ENCODE measurements at places on chromosomes 4 and X.

DNA sequence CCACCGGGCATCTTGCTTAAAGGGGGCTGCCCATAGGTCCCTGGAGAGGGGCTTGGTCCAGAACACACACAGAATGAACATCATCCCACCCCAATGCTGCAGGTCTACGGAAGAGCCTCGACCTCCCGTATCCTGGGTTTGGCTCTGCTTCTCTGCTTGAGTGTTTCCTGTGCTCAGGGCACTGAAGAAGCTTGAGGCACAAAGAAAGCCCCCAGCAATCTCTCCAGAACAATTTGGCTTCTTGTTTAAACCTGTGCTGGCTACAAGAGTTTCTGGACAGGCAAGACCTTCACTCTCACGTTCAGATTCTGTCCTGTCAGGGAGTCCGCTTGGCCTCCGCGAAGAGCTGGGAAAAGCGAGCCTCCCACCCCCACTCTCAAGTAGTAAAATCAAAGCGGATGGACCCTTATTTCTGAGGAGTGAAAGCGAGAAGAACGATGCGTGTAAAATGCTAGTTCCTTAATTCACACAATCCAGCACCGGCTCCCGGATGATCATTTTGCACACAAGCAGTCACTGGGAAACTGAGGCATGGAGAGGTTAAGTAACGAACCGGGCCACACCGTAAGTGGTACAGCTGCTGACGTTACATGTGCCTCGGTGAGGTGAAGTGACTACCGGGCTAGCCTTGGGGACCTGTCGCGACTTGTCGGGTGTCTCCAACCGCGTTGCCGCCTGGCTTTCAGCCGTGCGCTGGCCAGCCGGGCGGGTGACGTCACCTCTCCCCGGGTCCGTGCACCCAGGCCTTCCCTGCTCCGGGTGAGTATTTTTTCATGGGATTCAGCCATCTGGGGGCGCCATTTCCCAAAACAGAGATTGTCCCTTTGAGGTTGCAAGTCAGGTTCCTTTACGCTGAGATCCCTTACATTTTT, 3.1 kb upstream of the SFRP2 start:
- DNase-seq = no peak

DNA sequence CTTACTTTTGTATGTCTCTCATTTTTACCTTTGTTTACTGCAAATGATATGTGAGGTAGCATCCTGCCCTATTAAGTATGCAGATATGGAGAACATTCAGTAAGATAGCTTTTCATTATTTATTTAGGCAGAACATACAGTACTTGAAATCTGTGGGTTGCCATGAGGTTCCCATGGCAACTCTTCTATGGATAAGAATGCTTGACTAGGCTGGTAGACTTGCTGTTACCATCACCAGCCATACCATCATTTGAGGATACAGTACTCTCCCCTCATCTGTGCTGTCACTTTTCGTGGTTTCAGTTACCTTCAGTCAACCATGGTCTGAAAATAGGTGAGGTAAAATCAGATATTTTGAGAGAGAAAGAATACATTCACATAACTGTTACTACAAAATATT, 56.7 kb downstream of the NAF1 start:
- no peak for DNase-seq

- DNase-seq = no peak
Measured at GRCh38 chr4:1075225-1075624, 38.1 kb downstream of the RNF212 start.

DNA sequence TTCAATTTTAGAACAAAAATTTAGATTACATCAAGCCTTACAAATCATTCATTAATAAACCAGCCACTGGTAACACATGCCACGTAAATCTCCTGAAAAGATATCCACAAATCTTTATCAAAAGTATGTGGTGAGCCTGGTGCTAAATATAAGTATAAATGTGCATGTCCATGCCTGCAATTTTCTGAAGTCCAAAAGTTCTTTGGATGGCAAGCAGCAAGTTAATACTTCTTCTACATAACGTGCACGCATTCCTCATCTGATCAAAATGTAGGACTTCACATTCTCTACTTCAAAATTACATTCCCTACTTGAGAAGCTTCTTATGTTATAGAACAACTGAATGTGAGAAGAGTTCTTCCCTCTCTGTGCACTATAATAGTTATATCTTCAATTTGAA, 49.8 kb downstream of the HHIP start:
- DNase-seq = no peak

- no peak for DNase-seq
Measured at GRCh38 chr4:173433447-173433846, 34.5 kb upstream of the SCRG1 start.

DNA sequence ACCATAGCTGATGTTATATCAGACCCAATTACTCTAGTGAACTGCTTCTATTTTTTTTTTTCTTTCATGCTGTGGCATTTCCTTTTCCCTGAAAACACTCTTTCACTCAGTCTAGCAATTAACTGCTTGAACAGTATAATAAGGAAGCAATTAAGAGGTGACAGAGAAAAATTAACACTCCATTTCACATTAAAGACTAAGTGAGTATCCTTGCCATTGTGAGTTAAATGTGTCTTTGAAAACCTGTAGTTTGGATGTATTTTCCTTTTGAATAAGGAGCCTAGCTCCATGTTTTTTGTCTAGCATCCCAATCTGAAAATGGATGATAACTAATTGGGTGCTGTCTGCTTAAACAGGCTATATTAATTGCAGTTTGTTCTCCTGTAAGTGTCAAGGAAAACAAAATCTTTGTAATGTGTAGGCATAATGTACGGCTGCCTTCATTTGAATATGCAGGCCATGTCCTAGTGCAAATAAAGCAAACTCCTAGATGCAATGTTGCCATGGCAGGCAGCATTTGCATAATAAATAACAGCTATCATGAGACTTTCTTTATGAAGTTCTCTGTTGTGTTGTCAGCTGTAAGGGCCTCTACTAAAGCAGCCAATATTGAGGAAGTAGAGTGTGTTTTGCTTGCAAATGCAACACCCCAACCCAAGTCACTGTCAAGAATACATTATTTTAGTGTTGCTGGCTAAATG, 416.7 kb downstream of the ZIC3 start:
- no peak for DNase-seq

DNA sequence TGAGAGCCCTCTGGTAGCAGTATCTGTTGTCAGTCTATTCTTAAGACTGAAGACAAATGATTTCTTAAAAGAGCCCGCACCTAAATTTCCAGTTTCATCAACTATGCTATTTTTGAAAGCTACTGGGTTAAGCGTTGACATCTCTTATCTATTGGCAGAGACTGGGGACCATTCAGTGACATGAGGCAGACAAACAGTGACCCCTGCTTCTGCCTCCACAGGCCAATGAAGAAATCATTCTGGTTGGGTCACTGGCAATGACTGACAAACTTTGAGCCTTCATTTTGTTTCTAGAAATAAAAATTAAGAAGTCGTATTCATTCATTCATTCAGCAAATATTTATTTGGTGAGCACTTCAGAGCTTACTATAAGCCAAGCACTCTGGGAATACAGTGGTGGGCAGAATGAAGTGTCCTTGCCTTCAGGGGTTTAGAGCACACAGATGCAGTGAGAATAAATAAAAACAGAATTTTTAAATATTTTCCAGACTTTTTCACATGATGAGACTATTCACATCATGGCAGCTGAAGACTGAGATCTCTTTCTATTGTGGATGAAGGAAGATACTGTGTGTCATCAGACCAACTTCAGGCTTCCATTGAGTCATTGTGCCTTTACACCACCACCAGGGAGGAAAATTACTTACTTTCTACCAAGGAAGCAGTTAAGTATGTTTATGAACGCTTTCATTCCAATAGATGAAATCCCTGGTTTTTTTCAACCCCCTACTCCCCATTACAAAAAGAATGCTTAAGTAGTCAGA, 36.0 kb downstream of the SORBS2 start:
- DNase-seq = no peak

- peak; percentile 61 for DNase-seq
Measured at GRCh38 chrX:1086444-1087409, 125.7 kb downstream of the CRLF2 start.

DNA sequence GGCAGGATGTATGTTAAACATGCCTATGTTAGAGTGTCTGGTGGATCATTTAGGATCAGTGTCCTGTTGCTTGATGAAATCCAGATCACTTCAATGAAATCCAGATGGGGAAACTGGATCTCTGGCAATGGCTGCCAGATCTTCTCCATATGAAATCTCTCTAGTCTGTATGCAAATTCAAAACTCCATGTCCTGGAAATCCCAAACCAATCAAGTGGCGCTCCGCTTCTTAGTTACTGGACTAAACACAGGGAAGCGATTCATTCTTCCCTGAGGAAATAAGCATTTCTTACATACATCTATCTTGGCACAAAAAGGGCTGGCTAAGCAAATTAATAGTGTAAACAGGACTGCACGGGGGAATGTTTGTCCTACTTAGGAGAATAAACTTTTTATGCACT, 94.9 kb downstream of the HDAC8 start:
- DNase-seq = no peak

- DNase-seq = no peak
Measured at GRCh38 chr4:16550531-16550930, 324.3 kb upstream of the TAPT1 start.

- DNase-seq = peak; percentile 62
Measured at GRCh38 chr4:183098019-183098722, 886 bp upstream of the WWC2 start.

- DNase-seq = no peak
Measured at GRCh38 chr4:19259920-19260319, 991.8 kb upstream of the SLIT2 start.

GRCh38 chr4:48329976-48330375, 11.4 kb upstream of the SLAIN2 start:
- no peak for DNase-seq

DNA sequence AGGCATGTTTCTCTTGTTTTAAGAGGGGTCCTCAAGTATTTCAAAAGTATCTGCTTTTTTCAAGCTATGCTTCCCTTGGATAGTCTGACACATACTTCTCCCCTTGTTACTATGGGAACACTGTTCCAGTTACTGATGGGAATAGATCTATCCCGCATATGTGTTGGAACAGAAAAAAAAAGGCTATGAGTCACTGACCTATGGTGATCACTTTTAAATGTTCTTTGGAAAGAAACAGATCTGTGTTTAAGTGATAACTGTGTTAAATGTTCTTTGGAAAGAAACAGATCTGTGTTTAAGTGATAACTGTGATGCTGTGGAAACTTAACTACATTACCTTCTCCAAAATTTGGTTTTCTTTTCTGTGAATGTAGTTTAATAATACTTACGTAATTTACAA, 303.2 kb downstream of the TEX13C start:
- no peak for DNase-seq

DNA sequence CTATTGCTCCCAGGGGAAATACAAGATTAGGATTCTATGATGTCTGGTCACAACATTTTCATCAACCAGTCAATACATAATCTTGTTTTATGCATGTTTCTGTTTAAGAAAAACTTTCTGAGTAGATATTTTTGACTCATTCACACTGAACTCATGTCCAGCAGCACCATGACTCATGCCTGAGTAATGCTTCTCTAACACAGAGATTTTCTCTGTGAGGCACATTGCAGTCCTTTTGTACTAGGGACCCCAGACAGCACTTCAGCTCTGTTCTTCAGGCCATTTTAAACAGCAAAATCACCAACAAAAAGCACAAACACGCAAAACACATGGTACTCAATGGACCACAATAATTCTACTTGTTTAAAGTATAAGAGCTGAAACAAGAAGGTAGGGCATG, 83.6 kb downstream of the MXRA5 start:
- peak; percentile 69 for DNase-seq

GRCh38 chrX:151929126-151929525, 16.4 kb downstream of the MAGEA4 start:
- peak; percentile 2 for DNase-seq

DNA sequence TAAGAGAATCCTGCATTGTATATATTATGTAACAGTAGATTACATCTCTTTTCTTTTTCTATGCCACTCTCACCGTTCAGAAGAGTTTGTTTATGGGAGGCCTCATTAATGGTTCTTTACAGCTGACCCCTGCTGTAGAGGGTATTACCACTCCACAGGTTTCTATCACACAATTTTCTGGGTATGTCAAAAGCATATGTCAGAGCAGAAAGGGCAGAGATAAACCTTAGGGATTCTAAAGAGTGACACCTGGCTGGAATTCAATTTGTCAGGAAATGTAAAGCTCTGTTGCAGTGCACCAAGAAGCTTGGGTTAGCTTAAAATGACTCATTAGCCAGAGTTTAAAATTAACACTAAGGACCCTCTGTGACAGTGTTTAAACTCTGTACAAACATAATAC, 658.7 kb downstream of the PCDH18 start:
- no peak for DNase-seq

- no peak for DNase-seq
Measured at GRCh38 chr4:79425586-79425985, 17.6 kb upstream of the GK2 start.

GRCh38 chrX:101408532-101408841, 465 bp downstream of the HNRNPH2 start:
- DNase-seq = no peak

DNA sequence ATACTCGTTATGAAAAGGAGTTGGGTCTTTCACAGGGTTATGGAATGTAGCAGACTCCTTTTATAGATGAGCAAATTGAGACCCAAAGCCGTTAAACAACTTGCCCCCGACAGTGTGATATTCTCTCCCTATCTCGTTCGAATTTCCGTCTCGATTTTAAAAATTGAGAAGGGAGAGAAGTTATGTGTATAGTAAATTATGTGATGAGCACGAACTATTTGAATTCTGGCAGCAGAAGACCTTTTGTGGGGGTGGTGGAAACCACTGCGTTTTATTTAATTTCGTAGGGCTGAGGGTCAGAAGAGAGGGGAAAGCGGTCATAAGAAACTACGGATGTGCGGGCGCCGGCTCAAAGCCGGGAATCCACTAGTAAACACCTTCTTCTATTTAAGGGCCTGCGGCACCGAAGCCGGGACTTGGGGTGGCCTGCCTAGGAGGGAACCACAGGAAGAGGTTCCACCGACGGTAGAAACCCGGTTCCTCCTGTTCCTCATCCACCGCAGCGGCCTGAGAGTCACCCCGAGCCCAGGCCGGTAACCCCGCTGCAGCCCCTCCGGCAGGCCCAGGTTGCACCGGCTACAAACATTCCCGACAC, 1.5 kb upstream of the DDX3X start:
- DNase-seq = peak; percentile 24

- no peak for DNase-seq
Measured at GRCh38 chr4:155523358-155523757, 143.3 kb upstream of the GUCY1A1 start.

GRCh38 chr4:126976850-126977632, 655.7 kb upstream of the INTU start:
- DNase-seq = no peak

DNA sequence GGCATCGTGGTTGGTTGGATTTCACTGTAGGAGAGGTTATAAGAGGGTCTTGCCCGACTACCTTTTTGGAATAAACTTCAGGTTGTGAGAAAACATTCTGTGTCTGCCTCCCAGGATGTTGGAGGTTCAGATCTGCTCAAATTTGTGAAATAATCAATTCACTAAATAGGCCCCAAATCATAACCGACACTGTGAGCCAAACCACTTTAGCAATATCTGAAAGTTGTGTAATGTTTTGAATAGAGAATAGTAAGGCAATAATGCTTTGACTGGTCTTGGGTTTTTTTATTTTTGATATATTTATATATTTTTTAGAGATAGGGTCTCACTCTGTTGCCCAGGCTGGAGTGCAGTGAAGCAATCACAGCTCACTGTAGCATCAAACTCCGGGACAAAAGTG, 131.2 kb downstream of the GLRA3 start:
- DNase-seq = no peak

GRCh38 chr4:176818531-176818930, 25.8 kb upstream of the VEGFC start:
- DNase-seq = peak; percentile 73

- DNase-seq = no peak
Measured at GRCh38 chr4:105198541-105198940, 51.9 kb downstream of the TET2 start.
